Esophagus squamous epithelium (tissue), 5 donors: ENCODE measurements at places on chromosomes 16 and 17. TPM values are rescaled to one million over a fixed set of nuclear protein-coding genes. Genes with fewer than 3 reads are reported as not detected.

GRCh38 chr17:10668775-10669174 is 11.7 kb upstream of the MYH3 start:
- DNase-seq: no peak

The MYOCD gene
- total RNA-seq: 2.3 TPM

DNA sequence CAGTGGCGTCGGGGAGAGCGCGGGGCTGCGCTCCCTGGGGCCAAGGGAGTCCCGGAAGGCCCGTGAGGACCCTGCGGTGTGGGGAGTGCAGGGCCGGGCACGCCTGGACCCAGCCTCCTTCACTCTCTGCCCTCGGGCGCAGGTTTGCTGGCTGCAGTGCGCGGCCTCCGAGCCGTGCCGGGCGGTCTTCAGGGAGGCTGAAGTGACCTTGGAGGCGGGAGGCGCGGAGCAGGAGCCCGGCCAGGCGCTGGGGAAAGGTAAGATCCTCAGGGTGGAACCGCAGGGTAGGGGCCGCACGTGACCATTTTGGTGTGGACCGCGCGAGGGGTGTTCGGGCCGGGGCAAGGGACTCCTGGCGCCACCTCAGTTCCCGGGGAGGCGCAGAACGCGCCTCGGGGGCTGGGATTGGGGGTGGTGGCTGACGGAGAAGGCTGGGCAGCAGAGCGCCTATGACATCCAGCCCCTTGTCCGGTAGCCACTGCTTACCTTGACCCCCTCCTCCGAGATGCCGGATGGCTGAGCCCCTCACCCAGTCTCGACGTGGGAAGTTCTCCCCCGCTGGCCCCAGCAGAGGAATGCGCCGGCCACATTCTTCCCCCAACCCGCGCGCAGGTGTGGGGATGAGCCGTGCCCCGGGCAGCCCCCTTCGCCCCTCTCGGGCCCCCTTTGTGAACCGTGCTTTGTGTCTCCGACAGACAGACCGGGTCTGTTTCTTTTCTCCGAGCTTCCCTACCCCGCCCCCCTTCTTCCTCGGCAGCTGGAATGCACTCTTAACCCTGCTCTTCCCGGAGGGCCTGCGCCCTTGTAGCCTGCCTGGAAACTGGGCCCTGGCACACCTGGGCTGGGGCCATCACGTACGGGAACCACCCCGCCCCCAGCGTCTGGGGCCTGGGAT is 631 bp downstream of the CDH3 start:
- DNase-seq: no peak

- DNase-seq: no peak
Measured at GRCh38 chr16:84730406-84731106, 30.8 kb downstream of the USP10 start.

DNA sequence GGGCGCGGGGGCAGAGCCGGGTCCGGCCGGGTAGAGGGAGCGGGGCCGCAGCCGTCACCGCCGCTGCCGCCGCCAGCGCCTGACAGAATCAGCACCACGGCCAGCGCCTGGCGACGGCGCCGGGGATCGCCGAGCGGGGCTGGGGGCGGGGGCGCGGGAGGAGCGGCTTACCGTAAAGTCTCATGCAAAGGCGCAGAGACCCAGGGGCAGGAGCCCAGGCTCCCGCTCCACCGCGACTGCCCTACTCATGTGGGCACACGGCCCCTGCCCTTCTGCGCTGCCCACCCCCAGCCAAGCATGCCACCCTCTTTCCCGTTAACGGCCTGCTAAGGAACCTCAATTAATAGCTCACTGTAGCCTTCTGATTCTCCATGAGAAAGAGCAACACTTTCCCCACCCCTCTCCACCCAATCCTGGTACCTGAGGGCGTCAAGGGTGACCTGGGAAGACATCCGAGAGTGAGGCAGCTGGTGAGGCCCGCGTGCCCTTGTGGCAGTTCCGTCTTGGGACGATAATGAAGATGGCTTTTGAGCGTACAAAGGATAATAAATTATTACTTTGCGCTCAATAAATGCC is at the start of gene SEZ6:
Gene SEZ6, minus strand, starts transcription at position 98 of the 576 bp plus-strand sequence. CDS start 164 bp downstream, outside the sequence.
- DNase-seq: no peak

DNA sequence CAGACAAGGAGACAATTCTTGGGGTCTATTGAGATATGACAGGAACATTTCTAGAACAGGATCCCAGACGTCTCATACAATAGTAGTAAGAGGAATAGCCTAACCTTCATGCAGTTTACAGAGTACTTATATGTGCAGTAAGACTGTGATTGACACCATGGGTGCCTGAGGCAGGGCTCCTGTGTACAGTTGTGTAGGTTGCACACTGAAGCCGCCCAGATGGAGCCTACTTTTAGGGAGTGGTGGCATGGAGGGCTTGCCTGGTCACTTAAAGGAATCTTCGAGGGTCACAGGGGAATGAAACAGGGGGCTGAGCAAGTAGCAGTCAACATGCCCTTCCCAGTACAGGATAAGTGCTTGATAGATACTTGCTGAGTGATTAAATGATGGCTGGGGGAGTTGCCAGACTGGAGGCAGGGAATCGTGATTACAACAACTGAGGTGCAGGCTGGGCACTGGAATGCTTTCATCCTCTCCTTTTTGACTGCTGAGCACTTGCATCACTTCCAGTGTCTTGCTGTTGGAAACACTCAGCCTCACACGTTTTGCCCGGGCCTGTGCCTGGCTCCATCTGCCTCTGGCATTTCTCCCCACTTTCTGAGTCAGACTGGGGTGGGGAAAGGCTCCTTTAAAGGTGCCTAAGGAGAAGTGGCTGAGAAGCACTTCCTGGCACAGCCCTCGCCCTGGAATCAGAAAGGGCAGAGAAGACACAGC is 71.0 kb downstream of the COPRS start:
- DNase-seq: no peak

GRCh38 chr17:32116937-32117336 is 25.4 kb upstream of the RHOT1 start:
- DNase-seq: no peak

The CMTM1 gene
- 1.5 TPM for total RNA-seq

The FOXO3B gene
- 1.4 TPM for total RNA-seq

DNA sequence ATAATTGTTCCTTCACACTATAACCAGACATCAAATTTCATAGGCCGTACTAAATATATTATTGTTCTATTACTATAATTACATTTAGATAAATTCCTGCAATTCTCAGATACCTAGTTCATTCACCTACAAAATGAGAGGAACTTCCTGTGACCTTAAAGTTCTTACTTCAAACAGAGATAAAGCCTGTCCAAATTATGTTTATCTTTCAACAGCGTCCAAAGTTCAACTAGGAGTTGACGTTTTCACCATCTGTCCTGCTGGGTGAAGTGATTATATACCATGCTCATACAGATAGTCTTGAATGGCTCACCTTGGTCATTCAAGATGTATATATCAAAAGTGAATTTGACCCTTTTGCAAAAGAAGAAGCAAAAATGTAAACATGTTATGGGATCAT is 440.6 kb downstream of the CDH8 start:
- DNase-seq: no peak

The HS3ST3A1 gene
- 12.3 TPM for total RNA-seq

- DNase-seq: no peak
Measured at GRCh38 chr17:8041249-8041928, 2.5 kb downstream of the ALOX15B start.

The C17orf78 gene
- not detected for total RNA-seq

DNA sequence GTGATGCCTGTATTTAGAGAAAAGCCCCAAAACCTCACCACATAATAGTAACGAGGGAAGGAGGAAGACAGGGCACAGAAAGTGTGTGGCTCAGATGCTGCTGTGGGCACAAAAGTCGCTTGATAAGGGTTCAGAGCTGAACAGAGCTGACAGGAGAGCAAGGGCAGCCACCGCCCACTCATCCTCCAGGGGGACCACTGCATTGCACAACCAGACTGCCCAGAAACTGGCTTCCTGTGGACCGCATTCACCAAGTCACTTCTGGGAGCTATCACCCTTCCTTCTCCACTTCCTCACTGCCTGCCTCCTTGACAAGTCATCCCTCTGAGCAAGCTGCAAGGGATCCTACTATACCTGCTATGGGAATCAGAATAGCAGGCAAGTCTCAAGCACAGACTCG is 512.4 kb upstream of the CDH11 start:
- no peak for DNase-seq

DNA sequence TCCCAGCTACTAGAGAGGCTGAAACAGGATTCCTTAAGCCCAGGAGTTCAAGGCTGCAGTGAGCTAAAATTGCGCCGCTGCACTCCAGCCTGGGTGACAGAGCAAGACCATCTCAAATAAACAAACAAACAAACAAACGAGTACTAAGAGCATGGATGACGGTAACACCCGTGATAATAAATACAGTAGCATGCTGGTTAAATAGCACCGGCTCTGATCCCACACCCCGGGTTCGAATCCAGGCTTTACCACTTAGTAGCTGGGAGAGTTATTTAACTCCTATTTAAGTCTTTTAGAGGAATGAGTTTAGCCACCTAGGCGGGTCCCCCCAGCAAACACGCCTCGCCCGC is 301 bp upstream of the METTL22 start:
- no peak for DNase-seq

DNA sequence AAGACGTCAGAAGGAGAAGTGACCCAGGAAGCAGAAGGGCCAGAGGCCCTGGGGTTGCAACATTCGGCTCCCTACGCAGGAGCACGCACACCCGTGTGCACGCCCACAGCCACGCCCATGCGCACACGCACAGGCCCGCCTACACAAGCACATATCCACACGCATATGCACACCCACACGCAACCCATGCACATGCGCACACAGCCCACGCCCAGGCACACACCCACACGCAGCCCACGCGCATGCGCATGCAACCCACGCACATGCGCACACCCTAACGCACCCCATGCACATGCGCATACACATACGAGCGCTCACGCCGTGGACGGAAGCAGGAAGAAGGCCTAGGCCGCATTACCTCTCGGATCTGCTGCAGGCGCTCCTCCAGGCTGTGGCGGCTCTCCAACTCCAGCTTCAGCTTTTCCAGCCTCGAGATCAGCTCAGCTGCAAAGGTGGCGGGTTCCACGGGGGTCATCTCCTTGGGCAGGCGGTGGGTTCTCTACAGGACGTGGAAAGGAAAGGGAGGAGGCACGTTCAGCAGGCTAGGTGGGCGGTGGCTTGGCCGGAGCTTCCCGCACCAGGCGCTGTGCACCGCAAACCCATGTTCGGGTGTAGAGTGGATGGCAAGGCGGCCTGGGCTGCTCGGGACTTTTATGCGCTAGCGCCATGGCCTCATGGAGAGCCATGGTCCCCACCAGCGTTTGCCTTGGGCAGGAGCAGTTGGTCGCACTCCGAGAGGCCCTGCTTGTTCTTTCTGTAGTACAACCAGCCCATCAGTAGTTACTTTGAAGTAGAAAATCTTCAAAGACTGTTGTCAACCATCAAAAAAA is 23.4 kb downstream of the AXIN2 start:
- DNase-seq: no peak

DNA sequence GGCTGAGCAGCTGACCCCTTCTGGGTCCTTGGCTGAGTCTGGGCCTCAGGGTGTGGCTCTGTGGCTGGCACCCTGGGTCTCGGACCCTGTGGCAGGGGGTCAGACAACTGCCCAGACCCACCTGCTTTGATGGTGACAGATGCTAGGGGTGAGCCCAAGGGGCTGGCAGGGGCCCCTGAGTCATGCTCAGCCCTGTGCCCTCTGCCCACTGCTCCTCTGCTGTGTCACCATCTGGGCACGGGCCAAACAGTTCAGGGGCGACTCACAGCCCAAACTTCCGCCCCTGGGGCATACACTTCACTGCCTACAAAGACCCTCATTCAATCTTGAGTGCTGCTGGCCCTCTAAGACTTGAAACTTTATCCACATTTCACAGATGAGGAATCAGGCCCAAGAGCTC is 5.7 kb downstream of the ADGRG1 start:
- no peak for DNase-seq

The IL17C gene
- total RNA-seq: not detected

GRCh38 chr16:55308973-55309372 is 15.0 kb upstream of the IRX6 start:
- DNase-seq: no peak
